Jurkat, Clone E6-1 (cell line): ENCODE measurements at places on chromosomes 1 and 21.

GRCh38 chr1:206909161-206909882, 12.1 kb downstream of the IL24 start:
- DNase-seq: no peak

DNA sequence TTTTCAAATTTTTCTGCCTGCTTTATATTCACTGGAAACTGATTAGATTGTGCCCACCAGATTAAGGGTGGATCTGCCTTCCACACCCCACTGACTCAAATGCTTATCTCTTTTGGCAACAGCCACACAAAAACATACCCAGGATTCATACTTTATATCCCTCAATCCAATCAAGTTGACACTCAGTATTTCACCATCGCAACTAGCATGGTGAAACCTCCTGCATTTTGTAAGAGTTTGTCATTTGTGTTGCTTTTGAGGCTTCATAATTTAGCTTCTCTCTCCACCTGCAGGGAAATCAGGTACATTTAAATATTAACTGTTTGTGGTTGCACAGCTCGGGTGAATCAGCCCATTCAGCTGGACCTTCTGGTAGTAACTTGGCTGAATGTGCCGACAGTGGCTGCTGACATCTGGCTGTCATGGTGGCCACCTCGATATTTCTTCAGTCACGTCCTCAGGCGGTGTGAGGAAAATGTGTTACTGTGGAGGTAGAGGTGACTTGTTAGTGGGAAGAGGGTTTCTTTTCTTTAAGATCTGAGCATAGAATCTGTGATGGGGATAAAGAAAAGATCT, 224.0 kb downstream of the PTBP2 start:
- DNase-seq: no peak

- DNase-seq: no peak
These were observed 1123.3 kb upstream of the B3GALT2 start for GRCh38 chr1:194309697-194310096.

DNA sequence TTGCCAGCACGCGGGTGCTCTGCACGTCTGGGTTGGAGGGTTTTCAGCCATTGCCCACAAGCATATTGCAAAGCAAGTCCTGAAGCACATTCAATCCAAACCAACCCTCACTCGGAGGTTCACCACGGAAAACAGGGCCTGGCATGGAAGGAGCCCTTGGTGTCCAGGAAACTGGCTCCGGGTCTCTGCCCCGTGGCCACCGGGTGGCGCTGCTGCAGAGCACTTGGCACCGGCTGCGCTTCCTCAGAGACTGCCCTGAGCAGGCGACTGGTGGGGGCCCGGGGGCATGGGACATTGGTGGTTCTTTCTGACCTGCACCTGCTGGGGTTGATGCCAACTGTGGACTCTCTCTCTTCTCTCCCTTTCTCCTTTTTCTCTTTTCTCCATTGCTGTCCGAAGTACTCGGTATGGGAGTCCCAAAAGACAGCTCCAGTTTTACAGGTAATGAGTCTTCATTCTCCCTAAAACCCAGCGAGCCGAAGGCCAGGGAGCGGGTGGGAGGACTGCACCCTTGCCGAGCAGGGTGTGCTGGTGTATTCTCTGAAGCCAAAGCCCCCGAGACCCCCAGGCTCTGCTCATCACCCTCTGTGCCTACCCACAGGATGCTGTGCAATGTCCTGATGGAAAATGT, 4.1 kb upstream of the KCNAB2 start:
- no peak for DNase-seq

- DNase-seq: no peak
These were observed 80.4 kb downstream of the MAN1A2 start for GRCh38 chr1:117447661-117448060.

DNA sequence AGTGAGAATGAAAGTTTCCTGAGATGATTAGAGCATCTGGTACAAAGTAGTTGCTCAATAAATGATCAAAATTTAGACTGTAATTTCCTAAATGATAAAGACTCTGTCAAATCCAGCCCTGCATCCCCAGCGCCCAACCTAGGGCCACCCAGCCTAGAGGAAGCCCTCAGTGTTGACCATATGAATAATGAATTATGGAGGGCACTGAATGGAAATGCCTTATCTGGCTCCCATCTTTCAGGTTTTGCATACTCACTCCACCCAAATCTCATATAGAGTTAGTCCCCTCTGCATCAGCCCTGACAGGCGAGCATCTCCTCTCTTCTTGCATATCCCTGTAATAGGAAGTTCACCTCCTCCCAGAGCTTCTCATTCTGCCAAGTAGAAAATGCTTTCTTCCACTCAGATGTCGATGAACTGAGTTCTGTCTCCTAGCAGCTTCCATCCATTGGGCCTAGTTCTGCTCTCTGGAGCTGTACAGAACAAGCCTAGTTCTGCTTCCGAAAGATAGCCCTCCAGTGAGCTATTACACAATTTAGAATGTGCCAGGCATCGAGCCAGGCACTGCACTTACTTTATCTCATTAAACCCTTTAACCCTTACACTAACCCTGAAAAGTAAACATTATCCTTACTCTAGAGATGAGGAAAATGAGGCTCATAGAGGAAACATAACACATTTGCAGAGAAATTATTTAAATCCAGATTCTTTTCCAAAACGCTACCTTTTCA, 20.9 kb downstream of the COA7 start:
- no peak for DNase-seq

- DNase-seq: peak; percentile 69
These were observed 47.5 kb upstream of the CRNN start for GRCh38 chr1:152461544-152461943.

- DNase-seq: no peak
These were observed 41.7 kb downstream of the TMEM53 start for GRCh38 chr1:44632598-44632997.

DNA sequence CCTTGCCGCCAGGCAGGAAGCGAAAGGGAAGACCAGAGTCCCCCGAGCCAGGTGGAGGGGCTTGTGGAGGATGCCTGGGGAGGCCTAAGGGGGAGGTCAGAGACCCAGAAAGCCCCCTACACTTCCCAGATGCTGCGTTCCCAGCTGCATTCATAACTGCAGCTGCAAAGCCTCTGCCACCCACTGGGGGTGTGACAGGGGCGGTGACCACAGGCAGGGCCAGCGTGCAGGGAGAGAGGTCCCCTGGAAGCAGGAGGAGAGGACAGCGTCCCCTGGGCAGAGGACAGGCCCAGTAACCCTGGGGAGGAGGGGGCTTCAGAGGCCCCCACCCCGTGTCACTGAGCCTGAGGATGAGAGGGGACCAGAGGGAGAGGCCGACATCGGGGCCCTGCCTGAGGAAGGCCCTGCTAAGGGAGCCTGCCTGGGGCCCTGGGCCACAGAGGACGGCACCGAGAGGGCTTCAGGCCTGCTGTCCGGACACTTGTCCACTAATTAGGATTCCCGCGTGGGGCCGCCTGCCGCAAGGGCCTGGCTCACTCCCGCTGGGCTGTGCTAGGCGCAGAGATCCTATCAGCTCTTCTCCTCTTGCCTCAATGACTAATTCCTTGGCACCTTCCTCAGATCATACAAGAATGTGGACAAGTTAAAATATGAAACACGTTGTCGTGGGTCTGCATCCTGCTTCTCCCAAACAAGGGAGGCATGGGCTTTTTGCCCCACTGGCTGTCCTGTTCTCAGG, 49.1 kb upstream of the CCDC27 start:
- DNase-seq: no peak

- DNase-seq: no peak
These were observed 337.0 kb downstream of the MATN1 start for GRCh38 chr1:30386156-30386926.

DNA sequence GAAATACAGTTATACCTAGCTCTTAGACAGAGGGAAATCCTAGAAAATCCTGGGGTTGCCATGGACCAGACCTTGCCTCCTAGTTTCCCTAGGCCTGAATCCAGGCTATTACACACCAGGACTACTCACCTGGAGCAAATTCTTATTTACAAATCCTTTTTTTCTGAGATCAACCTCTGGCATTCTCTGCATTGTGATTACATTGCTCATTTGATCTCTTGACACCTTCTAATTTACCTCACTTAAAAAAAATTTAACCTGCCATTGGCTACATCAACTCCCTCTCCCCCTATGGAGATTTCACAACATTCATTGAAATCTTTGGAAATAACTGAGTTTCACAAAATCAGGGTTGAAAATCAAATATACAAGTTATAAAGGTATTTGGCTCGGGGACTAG, 2.9 kb upstream of the C1orf105 start:
- DNase-seq: no peak

GRCh38 chr1:217495249-217495648, 135.6 kb downstream of the GPATCH2 start:
- no peak for DNase-seq

- no peak for DNase-seq
These were observed 28.7 kb downstream of the MRPL37 start for GRCh38 chr1:54228638-54229079.

GRCh38 chr1:53902235-53903138, 8.5 kb downstream of the DIO1 start:
- DNase-seq: no peak

GRCh38 chr1:198929961-198930599, 291.2 kb downstream of the PTPRC start:
- DNase-seq: peak; percentile 97

GRCh38 chr1:231092380-231092779, 52.3 kb upstream of the FAM89A start:
- no peak for DNase-seq

- no peak for DNase-seq
These were observed 359.2 kb upstream of the NCAM2 start for GRCh38 chr21:20639026-20639425.

DNA sequence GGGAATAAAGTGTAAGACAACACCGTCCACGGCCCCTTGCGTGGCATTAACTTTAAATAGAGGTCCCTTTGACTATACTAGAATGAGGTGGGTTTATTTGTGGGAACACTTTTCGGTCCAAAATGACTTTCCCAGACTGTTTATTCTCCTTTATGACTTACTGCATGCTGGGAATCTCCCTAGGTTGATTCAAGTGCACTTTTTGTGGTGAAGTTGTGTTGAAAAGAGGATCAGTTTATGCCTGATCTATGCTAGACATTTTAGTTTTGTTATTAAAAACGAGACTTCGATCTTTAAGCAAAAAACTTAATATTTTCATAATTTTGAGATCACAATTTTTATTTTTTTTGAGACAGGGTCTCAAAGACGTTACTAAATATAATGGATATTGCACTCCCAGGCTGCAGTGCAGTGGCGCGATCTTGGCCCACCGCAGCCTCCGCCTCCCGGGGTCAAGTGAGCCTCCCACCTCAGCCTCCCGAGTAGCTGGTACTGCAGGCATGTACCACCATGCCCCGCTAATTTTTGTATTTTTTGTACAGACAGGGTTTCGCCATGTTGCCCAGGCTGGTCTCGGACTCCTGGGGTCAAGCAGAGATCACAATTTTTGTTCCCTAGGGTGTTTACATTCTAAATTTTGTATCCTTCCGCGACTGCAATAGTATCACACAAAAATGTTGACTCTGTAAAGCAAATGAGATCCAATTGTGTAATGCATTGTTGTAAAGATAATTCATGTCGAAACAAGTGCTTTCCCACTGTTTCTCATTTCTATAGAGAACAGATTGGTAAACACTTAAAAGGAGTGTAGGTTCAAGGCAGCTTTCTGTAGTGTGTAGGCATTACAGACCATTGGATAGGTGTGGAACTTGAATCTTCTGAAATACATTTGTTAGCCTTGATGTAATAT, 1.6 kb downstream of the CDC42 start:
- DNase-seq: no peak

- DNase-seq: no peak
These were observed 648 bp downstream of the FAM76A start for GRCh38 chr1:27726173-27727044.

DNA sequence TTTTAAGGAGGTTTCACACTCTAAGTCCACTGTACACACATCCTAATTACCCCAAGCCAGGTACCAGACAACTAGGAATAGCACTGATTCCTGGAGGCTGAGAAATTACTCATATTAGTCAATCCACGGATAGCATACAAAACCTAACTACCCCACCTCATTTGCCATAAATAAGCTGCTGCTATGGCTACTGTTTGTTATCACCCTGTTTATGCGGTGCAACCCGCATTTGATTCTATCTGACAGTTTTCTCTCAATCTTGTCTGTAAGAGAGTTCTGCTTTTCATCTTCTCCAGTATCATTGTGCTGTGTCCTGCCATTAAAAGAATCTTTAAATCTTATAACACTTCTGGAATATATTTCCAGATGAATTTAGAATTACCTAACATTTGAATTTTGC, 1496.5 kb downstream of the PLA2G4A start:
- no peak for DNase-seq

DNA sequence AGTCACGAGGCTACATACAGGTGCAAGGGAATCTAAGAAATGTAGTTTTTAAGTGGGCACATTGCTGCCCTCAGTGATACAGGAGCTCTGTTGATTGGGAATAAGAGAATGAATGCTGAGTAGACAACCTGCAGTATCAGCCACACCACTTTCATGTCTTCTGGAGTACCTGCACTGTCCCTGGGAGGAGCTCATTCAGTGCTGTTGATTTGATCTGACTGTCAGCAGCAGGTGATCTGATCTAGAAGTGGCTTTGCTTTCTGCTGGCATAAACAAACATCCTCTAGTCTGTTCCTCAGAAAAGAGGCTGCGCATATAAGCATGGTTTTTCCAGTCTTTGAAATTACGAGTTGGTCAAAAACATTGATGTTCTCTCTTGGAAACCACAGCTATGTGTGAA, 35.5 kb upstream of the LRRC52 start:
- DNase-seq: no peak

DNA sequence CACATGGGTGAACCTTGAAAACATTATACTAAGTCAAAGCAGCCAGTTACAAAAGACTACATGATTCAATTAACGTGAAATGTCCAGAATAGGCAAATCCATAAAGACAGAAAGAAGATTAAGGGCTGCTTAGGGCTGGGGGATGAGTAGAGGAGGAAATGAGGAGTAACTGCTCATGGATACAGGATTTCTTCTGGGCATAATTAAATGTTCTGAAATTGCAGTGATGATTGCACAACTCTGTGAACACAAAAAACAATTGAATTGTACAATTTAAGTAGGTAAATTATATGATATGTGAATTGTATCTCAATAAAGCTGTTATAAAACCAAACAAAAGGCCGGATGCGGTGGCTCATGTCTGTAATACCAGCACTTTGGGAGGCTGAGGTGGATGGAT, 52.2 kb downstream of the RERE start:
- no peak for DNase-seq

DNA sequence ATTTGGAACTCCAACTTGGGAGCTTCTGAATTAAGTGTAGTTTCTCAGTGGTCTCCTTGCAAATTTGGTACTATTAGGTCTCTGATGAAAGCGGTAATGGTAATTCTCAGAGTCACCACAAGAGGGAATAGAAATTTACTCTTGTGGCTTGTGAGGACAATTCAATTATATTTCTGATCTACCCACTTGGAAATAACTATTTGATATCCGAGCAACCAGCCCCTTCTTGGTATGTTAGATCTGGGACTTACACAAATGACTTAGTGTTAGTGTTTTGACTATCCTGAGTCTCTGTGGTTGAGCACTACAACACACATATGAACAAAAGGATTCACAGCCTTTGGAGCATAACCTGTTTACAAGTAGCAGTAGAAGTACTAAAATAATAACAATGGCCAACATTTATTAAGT, 68.1 kb downstream of the RPS6KA1 start:
- peak; percentile 72 for DNase-seq
